ENCODE measurements at places on chromosomes 3 and 15.

- DNase-seq = no peak
Measured at GRCh38 chr3:152682477-152682876, 152.5 kb upstream of the P2RY1 start.

DNA sequence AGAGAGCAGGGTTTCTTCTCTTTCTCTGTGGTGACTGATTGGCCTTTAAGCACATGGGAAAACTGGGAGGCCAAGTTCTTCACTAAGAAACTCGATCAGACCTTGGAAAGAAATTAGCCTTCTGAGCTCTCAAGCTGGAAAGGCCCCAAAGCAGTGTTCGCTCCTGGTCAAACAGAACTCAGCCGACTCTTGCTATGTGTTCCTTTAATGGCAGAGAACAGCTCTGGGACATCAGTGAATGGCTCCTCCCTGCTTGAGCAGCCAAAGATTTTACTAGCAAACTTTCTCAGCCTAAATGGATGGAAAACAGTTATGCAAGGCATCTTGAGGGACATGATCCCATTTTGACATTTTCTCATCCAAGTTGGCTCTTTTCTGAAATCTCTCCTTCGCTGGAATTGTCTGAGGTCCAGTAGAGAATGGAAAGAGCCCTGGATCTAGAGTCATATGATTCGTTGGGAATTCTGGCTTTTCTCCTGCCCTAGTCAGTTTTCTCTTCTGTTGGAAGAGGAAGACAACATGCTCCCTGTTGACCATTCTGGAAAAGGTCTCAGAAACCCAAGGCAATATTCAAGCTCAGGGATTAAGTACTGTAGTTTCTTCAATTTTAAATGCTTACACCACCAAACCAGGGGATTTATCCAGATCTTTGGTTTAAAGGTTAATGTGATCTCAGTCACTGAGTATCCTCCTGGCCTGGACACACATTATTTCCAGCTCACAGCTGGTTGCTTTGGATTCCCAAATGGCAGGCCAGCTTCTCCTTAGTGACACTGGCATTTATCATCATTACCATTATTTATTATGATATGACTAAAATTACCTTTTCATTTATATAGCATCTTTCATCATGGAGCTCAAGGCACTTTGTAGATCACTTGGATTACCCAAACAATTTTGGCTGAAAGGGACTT is 319.6 kb downstream of the AGBL1 start:
- DNase-seq = no peak

- DNase-seq = no peak
Measured at GRCh38 chr3:154926721-154927120, 153.4 kb upstream of the MME start.

DNA sequence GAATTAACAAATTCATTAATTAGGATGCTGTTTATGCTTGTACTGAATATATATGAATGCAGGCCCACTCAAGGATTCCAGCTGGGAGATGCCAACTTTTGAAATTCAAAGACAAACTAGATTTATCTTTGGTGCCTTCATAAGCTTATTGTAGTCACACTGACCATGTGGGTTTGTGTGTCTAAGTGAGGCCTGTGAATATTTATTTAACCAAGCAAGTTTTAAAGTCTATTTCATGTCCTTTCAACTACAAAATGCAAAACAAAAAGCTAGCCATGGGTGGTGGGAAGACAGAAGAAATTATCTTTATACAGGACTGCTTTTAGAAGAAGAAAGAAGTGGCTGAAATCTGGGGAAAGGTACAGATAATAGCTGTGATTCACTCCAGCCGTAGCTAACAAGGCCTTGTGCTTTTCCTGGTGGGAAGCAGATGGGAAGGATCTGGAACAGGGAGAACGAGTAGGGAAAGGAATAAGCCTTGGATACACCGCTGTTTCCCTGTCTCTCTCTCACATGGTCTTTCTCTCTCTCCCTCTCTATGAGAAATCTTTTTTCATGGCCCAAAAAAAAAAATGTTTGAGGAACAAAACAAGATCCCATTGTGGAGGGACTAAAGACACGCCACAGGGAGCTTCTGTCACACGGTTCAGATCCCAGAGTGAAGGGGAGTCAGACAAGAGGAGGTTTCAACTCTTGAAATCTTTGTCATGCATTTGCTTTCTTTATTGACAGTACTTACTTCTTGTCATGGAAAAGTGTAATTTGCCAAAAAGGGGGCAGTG is 225.5 kb downstream of the RORA start:
- no peak for DNase-seq

- DNase-seq = no peak
Measured at GRCh38 chr3:65742914-65743313, 295.8 kb downstream of the MAGI1 start.

GRCh38 chr3:117820658-117821299 is 1111.2 kb downstream of the TUSC7 start:
- DNase-seq = no peak

DNA sequence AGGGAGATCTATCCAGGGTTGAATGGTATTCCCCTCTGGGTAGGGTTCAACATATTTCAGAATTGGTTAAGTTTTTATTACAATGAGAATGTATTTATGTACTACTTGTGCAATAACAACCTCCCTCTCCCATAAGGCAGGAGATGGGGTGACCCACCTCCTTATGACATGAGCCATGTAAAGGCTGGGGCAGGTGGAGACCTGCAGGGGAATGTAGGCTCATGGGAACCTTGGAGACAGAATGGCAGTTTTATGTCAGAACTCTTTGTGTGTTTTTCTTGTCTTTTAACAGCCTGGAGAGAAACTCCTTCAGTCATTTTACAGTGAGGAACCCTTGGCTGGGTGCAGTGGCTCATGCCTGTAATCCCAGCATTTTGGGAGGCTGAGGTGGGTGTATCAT is 24.6 kb upstream of the INSYN1 start:
- DNase-seq = no peak

DNA sequence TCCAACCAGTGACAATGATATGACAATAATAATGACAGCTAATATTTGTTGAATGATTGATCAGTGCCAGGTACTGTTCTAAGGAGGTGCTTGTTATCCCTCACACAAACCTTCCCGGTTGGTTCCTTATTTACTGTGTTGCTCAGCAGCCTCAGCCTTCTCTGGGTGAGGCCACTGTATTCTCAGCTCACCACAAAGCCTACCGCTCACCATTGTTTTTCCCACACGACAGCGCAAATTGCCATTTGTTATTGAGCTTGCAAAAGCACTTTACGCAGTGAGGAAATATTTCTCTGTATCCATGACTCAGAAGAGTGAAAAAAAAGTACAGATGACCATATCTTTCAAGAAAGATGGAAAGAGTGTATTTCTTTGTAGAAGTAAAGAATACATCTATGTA is 49.5 kb upstream of the PDZRN3 start:
- DNase-seq = no peak

DNA sequence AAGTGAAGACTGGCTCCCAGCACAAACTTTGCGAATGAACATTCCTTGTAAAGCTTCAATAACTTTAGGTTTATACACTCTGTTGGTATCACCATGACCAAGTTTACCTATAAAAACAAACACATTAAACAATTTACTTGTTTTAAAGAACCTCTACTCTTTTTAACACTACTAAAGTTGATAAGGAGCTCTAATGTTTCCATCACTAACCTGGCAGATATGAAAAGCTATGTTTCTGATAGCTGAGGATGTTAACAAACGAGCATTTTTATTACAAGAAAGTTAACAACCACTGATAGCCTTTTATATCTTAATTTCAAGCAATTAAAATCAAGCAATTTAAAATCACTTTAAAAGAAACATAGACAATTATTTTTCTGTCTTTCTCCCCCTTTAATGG is 80.8 kb downstream of the HERC1 start:
- no peak for DNase-seq

DNA sequence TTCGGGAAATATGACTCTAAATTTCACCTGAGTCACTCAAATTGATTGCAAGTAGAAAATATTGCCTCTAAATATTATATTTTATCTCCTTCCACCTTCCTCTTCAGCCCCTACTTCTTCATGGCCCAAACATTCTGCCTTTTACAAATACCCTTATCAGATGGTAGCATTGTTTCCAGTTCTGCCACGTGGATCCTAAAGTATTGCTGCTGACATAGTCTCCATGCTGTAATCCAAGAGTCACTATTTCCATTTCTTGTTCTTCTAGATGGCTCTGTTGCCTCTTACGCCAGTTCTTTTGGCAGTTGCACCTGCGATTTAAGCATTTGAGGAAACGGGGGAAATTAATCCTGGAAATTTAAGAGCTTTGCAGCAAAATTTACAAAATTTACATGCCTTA is 13.6 kb downstream of the LMOD3 start:
- DNase-seq = no peak

DNA sequence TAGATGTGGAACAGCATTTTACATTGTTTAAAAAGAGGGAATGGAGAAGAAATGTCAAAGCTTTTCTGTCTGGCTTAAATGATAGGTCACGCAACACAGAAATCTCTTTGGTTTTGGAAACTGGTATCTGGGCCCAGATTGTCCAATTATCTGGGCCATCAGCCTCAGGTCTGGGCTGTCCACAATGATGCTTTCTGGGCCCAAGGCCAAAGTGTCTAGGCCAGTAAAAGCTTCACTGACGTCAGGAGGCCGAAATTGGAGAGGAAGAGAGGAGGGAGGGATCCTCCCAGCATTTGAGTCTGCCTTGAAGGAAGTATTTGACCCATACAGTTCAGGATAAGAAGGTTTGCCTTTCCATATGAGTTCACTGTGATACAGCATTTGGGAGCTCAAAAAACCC is 60.7 kb upstream of the ALDH1A3 start:
- DNase-seq = no peak

GRCh38 chr3:4233488-4233887 is 69.7 kb upstream of the SETMAR start:
- no peak for DNase-seq

GRCh38 chr3:187743195-187744141 is 1.8 kb downstream of the BCL6 start:
- DNase-seq = peak; percentile 31
